ENCODE measurements at places on chromosomes 11 and 22.

DNA sequence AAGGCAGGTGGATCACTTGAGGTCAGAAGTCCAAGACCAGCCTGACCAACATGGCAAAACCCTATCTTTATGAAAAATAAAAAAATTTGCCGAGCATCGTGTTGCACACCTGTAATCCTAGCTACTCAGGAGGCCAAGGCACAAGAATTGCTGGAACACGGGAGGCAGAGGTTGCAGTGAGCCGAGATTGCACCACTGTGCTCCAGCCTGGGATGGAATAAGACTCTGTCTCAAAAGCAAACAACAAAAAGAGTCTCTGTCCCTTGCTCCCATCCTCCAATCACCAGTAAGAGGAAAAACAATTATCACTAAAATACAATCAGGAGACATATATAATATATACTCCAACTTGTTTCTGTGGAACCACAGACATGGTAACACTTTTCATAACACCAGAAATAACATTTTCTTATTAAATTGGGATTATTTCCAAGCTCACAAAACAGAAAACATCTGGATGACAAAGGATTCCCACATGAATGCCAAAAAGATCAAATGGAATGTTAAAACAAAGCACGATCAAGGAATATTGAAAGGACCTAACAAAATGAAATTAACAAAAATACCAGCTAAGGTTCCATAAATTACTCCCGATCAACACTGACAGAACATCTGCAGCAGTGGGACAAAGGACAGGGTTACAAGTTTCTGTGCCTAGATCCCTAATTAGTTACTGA, 15.2 kb downstream of the FCHSD2 start:
- no peak for DNase-seq

- no peak for DNase-seq
Observed at GRCh38 chr11:103585401-103585800, 451.0 kb upstream of the DDI1 start.

DNA sequence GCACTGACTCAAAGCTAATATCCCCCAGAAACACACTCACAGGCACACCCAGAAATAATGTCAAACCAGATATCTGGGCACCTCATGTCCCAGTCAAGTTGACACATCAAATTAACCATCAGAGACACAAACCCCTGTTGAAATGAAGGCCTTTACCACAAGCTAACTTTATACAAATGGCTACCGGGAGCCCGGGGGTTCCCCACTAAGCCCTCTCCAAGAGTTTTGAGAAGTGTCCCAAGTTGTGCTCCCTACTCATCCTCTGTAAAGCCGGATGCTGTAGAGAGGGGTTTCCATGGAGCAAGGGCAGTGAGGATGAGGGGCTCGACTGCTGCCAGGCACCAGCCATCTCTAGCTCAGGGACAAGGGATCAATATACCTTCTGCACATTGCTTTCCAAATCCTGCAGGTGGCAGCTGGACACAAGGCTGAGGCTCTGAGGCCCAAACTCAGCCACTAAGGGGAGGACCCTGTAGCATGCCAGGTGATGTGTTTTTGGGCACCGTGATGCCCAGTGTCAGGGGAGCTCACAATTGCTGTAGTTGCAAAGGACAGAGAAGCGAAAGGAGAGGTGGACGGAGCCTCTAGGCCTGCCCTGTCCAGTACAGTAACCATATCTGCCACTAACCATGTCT, 145.7 kb downstream of the TTC17 start:
- DNase-seq: no peak

GRCh38 chr11:65726660-65727059, 6.1 kb upstream of the RNASEH2C start:
- no peak for DNase-seq

GRCh38 chr11:27459191-27459590, 13.4 kb downstream of the LGR4 start:
- no peak for DNase-seq

All from SIG-M5 (cell line).